ENCODE measurements at places on chromosomes 6 and 20. TPM values are rescaled to one million over a fixed set of nuclear protein-coding genes. Genes with fewer than 3 reads are reported as not detected.

DNA sequence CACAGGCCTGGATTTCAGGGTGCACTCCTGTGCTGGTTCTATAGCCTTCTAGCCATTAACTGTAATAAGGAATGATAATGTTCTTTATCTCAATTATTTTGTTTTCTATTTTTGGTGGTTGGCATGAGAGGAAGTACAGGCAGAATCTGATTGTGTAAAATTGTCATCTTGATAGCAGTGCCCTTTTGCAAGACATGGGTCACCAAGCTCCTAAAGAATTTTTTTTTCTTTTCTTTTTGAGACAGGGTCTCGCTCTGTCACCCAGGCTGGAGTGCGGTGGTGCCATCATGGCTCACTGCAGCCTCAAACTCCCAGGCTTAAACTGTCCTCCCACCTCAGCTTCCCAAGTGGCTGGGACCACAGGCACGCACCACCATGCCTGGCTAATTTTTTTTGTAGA is 206.7 kb upstream of the JARID2 start:
- no peaks in the 10 kb centered on the region for H3K27me3 ChIP-seq
- H3K27ac ChIP-seq: no peak overlapping the region
- no peak overlapping the region for H3K4me3 ChIP-seq
- no peaks in the 10 kb centered on the region for H3K4me1 ChIP-seq
- DNase-seq: no peak
- no peaks in the 10 kb centered on the region for H3K36me3 ChIP-seq

DNA sequence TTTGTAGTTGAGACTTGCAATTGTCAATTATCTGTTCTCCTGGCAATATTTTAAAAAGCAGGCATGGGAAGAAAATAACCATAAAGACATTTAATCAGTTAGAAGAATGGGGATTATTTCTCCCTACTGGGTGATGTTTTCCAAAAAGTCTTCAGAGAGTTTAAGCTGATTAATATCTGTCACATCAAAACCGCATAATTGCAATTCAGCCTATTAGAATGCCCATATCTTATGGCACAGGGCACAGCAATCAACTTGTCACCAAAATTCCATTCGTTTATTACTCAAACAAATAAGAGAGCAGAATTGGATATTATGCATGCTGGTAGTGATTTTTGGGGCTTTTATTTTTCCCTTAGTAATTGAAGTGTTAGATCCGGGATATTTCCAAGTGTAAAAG is 218.7 kb downstream of the RNF144B start:
- DNase-seq: no peak
- H3K36me3 ChIP-seq: no peaks in the 10 kb centered on the region
- no peak overlapping the region for H3K27ac ChIP-seq
- H3K4me1 ChIP-seq: no peaks in the 10 kb centered on the region
- no peak overlapping the region for H3K4me3 ChIP-seq

- no peaks in the 10 kb centered on the region for H3K36me3 ChIP-seq
- peaks cover 10% of the 10 kb centered on the region for H3K27me3 ChIP-seq
- DNase-seq: no peak
- no peaks in the 10 kb centered on the region for H3K4me1 ChIP-seq
These were observed 169.8 kb downstream of the ANKRD60 start for GRCh38 chr20:58058421-58059259.

GRCh38 chr20:32052090-32052777 is at the start of gene HCK:
Gene HCK (plus strand): TSS chr20:32052242.
- peak within 1 kb of the TSS; percentile 46 for H3K4me3 ChIP-seq
- peaks cover 19% of the 10 kb centered on the region for H3K4me1 ChIP-seq
- no peak within 1 kb of the TSS for H3K27ac ChIP-seq
- DNase-seq: no peak

DNA sequence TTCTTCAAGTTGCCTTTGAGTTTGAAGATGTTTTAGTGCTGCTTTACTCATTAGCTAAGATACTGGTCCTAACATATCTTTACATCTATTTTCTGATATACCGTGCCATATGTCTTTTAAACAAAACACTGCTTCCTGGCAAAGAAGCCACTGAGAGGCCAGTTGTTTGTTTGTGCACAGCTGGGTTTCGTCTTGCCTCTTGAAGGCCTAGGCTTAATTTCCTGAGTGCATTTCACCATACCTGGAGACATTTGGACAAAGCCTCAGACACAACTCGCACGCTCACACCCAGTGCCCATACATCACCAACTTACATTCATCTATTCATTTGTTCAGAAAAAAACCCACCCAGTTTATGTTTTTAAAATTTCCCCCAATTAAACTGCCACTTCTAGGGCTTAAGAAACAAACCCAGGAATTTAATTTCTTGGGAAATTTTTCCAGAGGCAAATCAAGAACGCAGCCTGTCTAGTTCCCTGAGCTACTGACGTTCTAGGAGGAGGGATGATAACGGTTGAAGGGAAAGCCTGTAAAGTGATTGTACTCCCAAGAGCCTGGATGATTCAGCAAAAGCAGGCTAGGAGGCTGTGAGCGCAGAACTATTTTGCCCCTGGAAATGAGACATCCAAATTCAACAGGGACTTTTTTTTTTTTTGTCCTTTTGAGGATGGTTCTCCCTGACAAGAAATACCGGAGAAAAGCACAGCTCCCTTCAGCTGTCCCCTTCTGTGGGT is 77.7 kb downstream of the OLIG3 start:
- no peak overlapping the region for H3K27ac ChIP-seq
- no peaks in the 10 kb centered on the region for H3K27me3 ChIP-seq
- H3K4me3 ChIP-seq: no peak overlapping the region
- H3K36me3 ChIP-seq: no peaks in the 10 kb centered on the region

DNA sequence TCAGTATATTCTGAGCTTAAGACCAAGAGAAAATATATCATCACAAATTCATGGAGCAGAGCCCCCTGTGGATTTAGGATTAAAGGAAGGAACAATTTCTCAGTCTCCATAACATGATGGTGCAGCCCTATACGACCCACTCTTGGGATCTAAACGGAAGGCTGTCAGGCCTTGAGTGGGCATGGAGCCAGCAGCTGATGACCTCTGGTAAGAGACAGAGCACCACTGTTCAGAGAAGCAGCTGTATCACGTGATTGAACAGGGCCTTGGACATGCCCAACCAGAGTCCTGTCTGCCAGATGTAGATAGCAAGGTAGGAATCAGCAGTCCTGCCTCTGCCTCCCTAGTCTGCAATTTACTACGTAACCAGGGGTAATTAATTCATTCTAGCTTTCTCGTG is 259.4 kb upstream of the POU3F2 start:
- H3K4me1 ChIP-seq: no peaks in the 10 kb centered on the region
- DNase-seq: no peak
- H3K27me3 ChIP-seq: no peaks in the 10 kb centered on the region
- no peak overlapping the region for H3K27ac ChIP-seq
- no peaks in the 10 kb centered on the region for H3K36me3 ChIP-seq

- H3K36me3 ChIP-seq: no peaks in the 10 kb centered on the region
- H3K4me1 ChIP-seq: no peaks in the 10 kb centered on the region
- H3K27me3 ChIP-seq: no peaks in the 10 kb centered on the region
- no peak for DNase-seq
- no peak overlapping the region for H3K27ac ChIP-seq
- H3K4me3 ChIP-seq: no peak overlapping the region
These were observed 687.7 kb upstream of the MARCKS start for GRCh38 chr6:113169484-113169883.

DNA sequence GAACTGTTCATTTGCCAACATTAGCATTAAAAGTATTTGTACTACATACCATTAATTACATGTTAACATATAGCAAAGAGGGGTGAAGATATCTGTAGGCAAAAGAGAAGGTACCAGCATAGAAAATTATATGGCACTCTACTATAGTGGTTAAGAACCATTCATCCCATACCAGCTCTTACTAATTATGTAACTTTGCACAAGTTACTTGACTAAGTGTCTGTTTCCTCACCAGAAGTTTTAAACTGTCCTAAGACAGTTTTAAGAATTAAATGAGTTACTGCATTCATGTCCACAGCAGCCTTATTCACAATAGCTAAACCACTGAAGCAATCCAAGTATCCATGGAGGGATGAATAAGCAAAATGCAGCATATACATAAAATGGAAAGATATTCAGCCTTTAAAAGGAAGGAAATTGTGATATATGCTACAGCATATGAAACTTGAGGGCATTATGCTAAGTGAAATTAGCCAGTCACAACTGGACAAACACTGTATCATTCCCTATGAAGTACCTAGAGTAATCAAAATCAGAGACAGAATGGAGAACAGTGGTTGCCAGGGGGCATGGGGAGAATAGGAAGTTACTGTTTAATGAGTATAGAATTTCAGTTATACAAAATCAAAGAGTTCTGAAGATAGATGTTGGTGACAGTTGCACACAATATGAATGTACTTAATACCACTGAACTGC is 98.9 kb downstream of the RNGTT start:
- H3K27me3 ChIP-seq: no peaks in the 10 kb centered on the region
- peaks cover 20% of the 10 kb centered on the region for H3K4me1 ChIP-seq
- DNase-seq: no peak
- no peak overlapping the region for H3K27ac ChIP-seq
- H3K36me3 ChIP-seq: peaks cover 20% of the 10 kb centered on the region

GRCh38 chr6:107069631-107070548 is 41.9 kb downstream of the MTRES1 start:
- H3K36me3 ChIP-seq: no peaks in the 10 kb centered on the region
- H3K4me3 ChIP-seq: no peak overlapping the region
- H3K4me1 ChIP-seq: peaks cover 23% of the 10 kb centered on the region
- no peaks in the 10 kb centered on the region for H3K27me3 ChIP-seq
- no peak overlapping the region for H3K27ac ChIP-seq
- DNase-seq: no peak

- DNase-seq: no peak
- no peaks in the 10 kb centered on the region for H3K4me1 ChIP-seq
- H3K27me3 ChIP-seq: peaks cover 36% of the 10 kb centered on the region
- no peaks in the 10 kb centered on the region for H3K36me3 ChIP-seq
These were observed 57.6 kb upstream of the FOXP4 start for GRCh38 chr6:41488433-41489119.

DNA sequence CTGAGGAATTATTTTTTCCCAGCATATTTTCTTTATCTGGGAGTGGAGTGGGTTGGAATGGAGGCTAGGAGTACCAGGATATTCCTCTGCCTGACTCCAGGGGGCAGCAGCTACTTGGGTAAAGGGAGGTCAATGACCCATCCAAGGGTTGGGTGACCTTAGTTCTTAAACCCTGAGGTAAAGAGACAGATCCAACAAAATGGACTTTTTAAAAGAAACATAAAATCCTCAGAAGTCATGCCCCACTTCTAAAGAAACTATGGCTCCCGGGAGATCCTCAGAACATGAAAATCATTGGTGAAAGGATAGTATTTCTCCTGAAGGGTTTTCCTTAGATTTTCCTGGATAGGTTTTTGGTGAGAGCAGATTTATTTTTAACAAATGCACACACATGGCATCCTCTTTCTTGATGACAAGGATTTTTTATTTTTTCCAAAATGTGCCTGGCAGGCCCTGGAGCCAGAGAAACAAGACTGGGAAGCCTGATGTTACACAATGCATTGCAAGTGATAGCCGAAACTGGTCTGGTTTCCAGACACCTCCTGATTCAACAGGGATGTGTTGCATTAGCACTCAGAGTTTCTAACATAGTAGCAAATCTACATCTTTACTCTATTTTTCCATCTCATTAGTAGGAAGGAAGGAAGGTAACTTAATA is 240.9 kb upstream of the BTBD3 start:
- no peaks in the 10 kb centered on the region for H3K36me3 ChIP-seq
- H3K4me1 ChIP-seq: no peaks in the 10 kb centered on the region
- no peak overlapping the region for H3K4me3 ChIP-seq
- no peak overlapping the region for H3K27ac ChIP-seq
- no peaks in the 10 kb centered on the region for H3K27me3 ChIP-seq
- no peak for DNase-seq

DNA sequence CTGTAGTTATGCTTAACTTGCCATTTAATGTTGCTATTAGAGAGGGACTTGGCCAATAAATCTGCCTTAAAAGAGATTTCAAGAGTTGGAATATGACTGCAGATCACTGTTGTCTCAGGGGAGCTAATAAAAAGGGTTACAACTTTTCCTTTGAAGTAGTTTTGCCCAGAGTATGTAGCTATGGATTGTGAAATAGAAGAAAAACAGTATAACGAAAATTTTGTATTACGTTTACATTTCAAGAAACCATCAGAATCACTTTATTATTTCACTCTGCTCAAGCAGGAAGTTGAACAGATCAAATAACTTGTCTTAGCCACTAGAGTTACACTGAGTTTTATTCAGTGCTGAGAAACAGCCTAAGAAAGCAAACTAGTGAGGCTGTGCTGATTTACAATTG is 3.0 kb upstream of the ZSCAN26 start:
- no peak overlapping the region for H3K4me3 ChIP-seq
- no peak for DNase-seq
- H3K4me1 ChIP-seq: peaks cover 14% of the 10 kb centered on the region
- H3K27me3 ChIP-seq: peaks cover 19% of the 10 kb centered on the region
- no peak overlapping the region for H3K27ac ChIP-seq
- H3K36me3 ChIP-seq: peaks cover under 1% of the 10 kb centered on the region

DNA sequence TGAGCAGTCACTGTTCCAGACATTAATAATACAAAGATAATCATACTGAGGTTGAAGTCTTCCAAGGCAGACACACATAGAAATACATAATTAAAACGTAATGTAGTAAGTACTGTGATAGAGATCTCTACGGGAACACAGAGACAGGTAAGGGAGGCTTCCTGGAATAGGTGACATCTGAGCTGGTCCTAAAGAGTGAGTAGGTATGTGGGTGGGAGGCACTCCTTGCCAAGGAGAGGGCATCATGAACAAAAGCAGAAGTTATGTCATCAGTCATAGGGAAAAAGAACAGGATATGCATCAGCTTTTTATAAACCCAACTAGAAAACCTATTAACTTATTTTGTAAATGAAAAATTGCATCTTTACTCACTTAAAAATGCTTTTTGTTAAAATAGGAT is 110.0 kb downstream of the MAP7 start:
- DNase-seq: no peak
- no peaks in the 10 kb centered on the region for H3K36me3 ChIP-seq
- H3K4me1 ChIP-seq: no peaks in the 10 kb centered on the region
- H3K4me3 ChIP-seq: no peak overlapping the region

GRCh38 chr20:51376111-51376510 is 166.4 kb downstream of the NFATC2 start:
- H3K4me3 ChIP-seq: no peak overlapping the region
- no peak for DNase-seq
- H3K36me3 ChIP-seq: peaks cover 9% of the 10 kb centered on the region
- no peaks in the 10 kb centered on the region for H3K27me3 ChIP-seq

DNA sequence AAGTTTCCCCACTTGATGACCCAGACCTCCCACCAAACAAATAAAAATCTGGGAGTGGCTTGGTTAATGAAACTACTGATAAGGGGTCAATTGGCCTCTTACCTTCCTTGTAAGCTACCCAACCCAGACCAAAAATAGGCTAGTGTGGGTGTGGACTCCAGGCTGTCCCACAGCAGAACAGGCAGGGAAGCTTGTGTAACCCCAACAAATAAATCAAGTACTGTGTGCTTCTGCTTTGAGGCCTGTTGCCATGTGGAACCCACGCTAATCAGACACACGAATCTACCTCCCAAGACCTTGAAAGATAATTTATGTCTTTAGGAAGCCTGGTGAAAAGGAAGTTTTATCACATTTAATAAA is 33.7 kb upstream of the PAQR8 start:
- H3K27ac ChIP-seq: no peak overlapping the region
- H3K4me1 ChIP-seq: peaks cover 8% of the 10 kb centered on the region
- H3K27me3 ChIP-seq: peaks cover 2% of the 10 kb centered on the region
- DNase-seq: no peak
- H3K4me3 ChIP-seq: no peak overlapping the region

KCNK5 gene
- 9.2 TPM for total RNA-seq

SIGLEC1 gene
- not detected for total RNA-seq

CBLN4 gene
- total RNA-seq: not detected

CEP43 gene
- 22.8 TPM for total RNA-seq
